ENCODE measurements at places on chromosomes 16 and 17.

DNA sequence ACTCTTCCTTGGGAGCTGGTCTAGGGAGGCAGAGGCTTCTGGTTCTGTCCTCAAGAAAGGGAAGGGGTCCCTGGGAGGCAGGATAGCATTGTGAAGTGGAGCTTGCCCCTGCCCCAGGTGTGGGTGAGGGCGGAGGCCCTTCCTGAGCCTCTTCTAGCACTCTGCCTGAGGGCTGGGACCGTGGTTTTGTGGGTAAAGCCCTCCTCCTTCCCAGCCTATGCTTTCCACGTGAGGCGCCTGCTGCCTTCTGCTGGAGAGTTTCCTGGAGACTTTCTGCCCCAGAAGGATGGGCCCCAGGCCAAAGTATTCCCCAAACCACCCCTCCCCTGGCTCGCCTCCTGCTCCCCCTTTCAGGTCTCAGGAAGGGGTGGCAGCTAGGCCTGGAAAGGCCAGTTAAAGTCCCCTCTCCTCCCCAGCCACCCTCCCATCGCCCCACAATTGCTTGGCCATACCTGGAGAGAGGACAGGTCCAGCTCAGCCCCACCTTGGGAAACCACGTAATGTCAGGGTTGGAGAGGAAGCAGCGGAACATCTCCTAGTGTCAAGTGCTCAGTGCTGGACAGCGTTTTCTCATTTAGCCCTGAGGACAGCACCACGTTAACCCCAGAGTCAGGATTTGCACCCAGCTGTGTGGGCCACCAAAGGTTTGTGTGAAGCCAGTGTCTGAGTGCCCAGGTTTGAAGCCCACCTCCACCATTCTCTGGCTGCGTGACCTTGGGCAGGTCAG lies 5.6 kb downstream of the SBK1 start:
- DNase-seq: no peak

DNA sequence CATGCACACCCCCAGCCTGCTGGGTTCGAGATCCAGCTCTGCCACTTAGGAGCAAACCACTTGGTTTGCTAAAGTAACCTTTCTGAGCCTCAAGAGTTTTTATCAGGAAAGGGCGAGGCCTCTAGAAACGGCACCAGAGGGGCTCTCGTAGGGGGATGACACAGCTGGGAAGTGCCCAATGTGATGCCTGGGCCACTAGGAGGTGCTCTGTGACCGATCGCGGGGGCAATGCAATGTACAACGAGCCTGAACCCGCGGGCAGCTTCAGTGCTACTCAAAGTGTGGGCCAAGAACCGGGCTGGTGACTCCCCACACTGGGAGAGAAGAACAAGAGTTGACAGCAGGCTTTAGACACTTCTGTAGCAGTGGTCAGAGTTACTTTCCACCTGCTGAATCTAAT lies 9.4 kb downstream of the C16orf89 start:
- no peak for DNase-seq

- no peak for DNase-seq
Measured at GRCh38 chr17:50828508-50829170, 6.7 kb upstream of the WFIKKN2 start.

DNA sequence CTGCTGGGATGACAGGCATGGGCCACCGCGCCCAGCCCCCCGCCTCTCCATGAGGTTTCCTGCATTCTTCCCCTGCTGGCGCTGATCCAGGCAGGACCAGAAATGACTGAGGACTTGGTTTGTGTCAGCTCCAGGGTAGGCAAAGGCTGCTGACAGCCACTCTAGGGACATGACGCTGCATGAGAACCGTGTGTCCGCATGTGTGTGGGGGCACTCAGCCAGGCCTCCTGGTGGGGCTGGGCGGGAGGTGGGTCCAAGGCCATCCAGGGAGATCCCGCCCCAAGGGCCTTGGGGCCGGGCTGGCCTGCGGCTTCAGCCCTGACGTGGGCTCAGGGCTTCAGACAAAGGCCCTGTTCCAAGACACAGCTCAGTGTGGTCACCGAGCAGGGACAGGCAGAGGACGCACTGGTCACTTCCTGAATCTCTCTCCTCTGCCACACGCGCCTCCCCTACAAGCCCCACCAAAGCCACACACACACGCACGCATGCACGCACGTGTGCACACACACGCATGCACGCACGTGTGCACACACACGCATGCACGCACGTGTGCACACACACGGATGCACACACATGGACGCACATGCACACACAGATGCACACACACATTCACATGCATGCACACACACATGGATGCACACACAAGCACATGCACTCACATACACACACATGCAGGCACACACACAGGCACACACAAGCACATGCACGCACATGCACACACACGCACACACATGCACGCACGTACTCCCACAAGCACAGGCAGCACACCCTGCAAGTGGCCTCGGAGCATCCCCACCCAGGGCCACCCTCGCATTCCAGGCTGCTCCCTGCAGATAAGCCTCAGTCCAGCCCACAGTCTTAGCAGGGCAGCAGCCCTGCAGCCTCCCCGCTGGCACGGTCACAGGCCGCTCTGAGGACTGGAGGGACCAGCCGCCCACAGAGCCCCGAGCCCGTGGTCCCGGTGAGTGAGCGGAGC lies 5.3 kb upstream of the TMEM204 start:
- no peak for DNase-seq

Measured in BJ (cell line).